Stimulated activated CD8-positive, alpha-beta memory T cell treated with anti-CD3 and anti-CD28 coated beads, Interleukin-15, amount 100 ng/mL, for 48 hours (primary cell): ENCODE measurements at places on chromosomes 1 and 21.

GRCh38 chr1:241485145-241485544 is 34.4 kb downstream of the FH start:
- no peak for DNase-seq

GRCh38 chr1:5490635-5491034 is 501.6 kb downstream of the NPHP4 start:
- DNase-seq, result no peak

DNA sequence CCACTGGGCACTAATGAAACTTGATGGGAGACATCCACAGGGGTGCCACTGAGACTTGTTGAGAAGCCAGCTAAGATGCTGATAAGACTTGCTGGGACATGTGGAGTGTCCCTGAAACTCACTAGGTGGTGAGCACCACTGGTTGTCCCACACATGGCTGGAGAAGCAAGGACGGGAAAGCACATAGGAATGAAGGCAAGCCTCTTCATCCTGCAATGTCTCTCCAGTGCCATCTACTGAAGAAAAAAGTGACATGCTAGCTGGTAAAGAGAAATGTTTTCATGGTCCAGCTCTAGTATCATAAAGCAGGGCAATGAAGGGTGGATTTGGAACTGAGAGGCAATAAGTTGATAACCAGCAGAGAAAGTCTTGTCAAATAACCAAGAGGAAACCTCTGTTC is 283.0 kb downstream of the PAPPA2 start:
- no peak for DNase-seq

GRCh38 chr1:54485416-54485815 is 62.6 kb upstream of the ACOT11 start:
- DNase-seq, result no peak

GRCh38 chr1:89660224-89661061 is 27.5 kb downstream of the LRRC8C start:
- no peak for DNase-seq

DNA sequence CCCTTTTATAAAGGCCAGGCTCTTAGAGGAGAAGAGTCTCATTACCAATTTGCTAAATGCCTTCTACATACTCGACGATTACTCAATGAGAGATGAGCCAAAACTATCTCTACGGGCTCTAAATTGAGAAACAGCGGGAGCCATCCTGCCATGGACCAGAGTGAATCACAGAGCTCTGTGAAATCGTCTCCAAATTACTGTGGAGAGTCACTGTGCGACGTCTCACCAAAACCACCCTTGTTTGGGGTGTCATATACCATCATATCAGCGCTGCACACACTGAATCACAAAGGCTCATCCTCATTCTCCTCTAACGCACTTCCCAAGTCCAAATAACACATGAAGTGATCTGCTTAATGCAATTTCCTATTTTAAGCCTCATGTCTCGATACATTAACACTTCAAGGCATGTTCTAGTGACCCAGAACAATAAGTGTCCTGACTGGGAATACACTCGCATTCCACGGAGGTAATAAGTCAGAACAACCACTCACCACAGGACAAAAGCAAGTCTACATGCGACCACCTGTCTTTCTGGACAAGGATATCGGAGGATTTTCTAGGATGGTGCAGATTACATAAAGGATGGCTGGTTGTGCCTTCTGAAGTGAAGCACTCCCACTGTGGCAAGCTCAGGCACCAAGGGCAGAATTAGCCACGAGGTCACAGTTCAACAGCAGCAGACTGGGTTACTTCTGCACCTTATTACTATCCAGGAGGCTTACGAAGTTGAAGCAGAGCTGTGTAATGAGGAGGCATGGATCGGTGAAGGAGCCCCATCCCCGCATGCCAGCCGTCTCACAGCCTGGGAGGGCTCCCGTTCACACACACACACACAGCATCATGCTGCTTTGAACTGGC is 44.3 kb downstream of the NID1 start:
- DNase-seq, result no peak

DNA sequence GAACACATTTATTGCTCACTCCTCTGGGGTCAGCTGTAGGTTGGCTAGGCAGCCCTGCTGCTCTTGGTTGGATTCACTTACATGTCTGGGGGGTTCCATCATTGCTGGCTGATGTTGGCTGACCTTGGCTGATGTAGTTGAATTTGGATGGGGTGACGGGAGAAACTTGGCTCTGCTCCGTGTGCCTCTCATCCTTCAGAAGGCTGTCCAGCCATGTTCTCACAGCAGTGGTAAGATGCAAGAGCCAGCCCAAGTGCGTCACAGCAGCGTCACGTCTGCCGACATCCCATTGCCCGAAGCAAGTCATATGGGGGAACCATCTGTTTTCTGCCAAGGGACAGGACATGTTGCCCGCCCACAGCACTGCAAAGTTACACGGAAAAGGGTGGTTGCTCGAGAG is 613.5 kb downstream of the MATN1 start:
- no peak for DNase-seq

- no peak for DNase-seq
These were observed 43.5 kb downstream of the PROX1 start for GRCh38 chr1:214031267-214031650.

DNA sequence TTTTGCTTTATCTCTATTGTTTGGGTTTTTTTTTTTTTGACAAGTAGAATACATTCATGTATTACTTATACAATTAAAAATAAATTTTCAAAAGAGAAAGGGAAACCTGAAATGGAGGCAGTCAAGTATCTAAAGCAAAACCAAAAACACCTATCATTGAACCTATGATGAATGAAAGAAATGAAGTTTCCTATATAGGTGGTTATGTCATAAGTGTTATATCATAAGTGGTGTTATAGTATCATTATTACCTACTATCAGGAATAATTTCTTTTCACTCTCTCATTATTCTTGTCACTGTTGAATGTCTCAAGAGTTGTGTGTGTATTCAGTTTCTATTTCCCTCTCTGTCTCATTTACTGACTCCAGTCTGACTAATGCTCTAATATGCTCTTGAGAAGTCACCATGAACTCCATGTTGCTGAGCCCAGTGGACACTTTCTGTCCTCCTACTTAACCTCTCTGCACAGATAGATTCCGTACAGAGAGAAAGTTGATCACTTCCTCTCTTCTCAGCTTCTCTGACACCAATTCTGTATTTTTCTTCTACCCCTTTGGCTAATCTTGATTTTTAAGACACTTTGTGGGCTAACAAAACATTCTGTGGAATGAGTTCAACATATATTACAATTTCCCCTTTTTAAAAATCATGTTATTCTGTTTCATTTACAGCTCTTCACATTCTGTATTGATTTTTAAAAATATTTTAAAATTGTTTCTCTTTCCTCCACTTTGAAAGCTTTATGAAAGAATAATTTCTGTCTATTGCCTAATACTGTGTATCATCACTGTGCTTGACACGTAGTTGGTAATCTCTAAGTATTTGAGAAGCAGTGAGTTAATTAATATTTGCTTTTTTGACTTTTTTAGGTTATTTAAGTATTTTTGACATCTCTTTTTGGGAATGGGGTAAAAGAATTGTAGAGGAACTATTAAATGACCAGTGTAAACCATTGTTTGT is 50.1 kb downstream of the RASAL2 start:
- DNase-seq, result no peak

- no peak for DNase-seq
These were observed 29.9 kb downstream of the FUBP1 start for GRCh38 chr1:77948841-77949424.

GRCh38 chr1:41813226-41813625 is 105.5 kb downstream of the HIVEP3 start:
- DNase-seq, result no peak

GRCh38 chr1:165474196-165474595 is 29.3 kb upstream of the RXRG start:
- DNase-seq, result no peak
